ENCODE measurements at places on chromosomes 1 and 21.
A peak's percentile ranks its signal among the peaks of the same experiment; 100 is the strongest.

- DNase-seq = no peak
Measured at GRCh38 chr1:113511269-113511668, 121.0 kb downstream of the MAGI3 start.

- peak; percentile 69 for DNase-seq
Measured at GRCh38 chr1:41811051-41811795, 107.5 kb downstream of the HIVEP3 start.

GRCh38 chr1:91763252-91763651 is 122.7 kb downstream of the TGFBR3 start:
- DNase-seq = no peak

DNA sequence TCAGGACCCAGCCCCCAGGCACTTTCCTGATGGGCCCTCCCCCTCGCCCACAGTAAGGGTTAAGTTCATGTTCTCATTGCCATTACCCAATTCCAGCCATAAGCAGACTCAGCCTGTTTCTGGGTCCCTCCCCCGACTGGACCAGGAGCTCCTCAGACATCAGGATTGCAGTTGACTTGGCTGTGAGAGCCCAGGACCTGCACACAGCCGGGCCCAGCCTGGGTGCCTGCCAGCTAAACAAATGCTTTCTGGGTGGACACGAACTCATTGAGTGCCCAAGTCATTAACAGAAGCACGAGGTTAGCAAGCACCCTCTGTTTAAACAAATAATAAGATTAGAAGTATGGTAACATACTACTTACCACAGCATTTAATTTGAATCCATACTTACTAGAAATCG is 147.9 kb upstream of the POU3F1 start:
- DNase-seq = no peak

- no peak for DNase-seq
Measured at GRCh38 chr1:36847186-36847585, 187.1 kb downstream of the GRIK3 start.

GRCh38 chr1:209646558-209646957 is 5.7 kb downstream of the LAMB3 start:
- peak; percentile 71 for DNase-seq

DNA sequence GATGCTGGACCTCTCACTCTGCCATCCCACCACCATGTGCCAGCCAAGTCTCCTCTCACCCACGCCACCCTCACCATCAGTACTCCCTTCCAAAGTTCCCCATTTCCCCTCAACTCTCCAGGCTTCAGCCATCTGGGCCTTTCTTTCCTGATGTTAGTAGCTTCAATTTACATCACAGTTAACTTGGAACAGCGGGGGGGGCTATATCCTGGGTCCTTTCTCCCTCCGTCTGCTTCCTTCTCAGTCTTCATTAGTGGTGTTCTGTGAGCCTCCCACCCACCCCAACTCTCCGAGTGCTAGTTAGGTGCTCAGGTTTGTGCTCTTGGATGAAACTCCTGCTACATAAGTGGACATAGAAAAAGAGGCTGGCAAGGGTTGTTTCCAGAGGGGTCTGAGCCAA is 31.9 kb downstream of the KCNC4 start:
- DNase-seq = no peak

DNA sequence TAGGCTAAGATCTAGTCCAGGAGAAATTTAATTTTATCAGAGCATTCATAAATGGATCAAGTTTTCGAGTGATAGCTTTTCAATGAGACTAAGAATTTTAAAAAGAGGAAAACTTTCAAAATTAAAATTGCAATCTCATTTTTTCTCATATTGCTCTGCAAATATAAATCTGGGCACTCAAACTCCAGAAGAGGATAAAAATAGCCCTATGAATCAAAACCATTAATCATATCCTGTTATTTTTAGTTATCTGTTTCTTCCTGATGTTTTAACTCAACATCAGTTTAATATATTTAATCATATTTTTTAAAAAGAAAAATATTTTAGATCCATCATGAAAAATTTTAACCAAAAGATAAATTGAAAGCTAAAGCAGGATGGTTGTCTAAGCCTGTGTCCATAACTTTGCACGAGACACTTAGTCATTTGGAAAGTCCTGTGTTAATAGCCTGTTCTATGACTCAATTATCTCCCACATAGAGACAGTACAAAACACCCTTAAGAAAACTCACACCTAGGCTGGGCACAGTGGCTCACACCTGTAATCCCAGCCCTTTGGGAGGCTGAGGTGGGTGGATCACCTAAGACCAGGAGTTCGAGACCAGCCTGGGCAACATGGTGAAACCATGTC is 17.1 kb upstream of the PRRC2C start:
- DNase-seq = peak; percentile 69

DNA sequence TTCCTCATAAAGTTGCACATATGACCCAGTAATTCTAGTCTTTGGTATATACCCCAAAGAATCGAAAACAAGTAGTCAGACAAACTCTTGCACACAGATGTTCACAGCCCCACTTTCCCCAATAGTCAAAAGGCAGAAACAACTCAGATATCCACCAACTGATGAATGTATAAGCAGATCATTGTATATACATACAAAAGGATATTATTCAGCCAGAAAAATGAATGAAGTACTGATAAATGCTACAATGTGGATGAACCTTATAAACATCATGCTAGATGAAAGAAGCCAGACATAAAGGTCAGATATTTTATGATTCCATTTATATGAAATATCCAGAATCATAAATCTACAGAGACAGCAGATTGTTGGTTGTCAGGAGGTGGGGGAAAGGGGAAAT is 27.3 kb downstream of the SHCBP1L start:
- DNase-seq = no peak
